ENCODE measurements at places on chromosomes 1 and 21. TPM values are rescaled to one million over a fixed set of nuclear protein-coding genes. Genes with fewer than 3 reads are reported as not detected.

Gene CYP4Z1
- total RNA-seq = not detected

Gene ARHGAP29
- 1.5 TPM for total RNA-seq

Gene ANKRD45
- total RNA-seq = 3.2 TPM

Gene CRABP2
- total RNA-seq = 606 TPM

Gene INSRR
- total RNA-seq = not detected

DNA sequence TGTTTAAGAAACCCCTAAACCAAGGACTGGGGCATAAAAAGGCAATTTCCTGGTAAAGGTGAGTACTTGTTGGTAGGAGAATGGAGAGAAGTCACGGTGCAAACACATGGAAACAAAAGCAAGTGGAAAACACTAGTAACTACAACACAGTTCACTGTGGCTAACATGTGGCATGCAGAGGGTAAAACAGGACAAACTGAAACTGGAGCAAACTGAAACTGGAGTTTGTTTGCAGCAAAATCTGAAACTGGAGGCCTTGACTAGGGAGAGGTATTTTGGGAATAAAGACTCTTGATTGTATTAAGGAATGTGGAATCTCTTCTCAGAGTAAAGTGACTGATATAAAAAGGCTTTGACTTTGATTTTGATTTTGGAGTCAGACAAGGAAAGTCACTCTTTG is 376.3 kb upstream of the PRMT6 start:
- DNase-seq = no peak

DNA sequence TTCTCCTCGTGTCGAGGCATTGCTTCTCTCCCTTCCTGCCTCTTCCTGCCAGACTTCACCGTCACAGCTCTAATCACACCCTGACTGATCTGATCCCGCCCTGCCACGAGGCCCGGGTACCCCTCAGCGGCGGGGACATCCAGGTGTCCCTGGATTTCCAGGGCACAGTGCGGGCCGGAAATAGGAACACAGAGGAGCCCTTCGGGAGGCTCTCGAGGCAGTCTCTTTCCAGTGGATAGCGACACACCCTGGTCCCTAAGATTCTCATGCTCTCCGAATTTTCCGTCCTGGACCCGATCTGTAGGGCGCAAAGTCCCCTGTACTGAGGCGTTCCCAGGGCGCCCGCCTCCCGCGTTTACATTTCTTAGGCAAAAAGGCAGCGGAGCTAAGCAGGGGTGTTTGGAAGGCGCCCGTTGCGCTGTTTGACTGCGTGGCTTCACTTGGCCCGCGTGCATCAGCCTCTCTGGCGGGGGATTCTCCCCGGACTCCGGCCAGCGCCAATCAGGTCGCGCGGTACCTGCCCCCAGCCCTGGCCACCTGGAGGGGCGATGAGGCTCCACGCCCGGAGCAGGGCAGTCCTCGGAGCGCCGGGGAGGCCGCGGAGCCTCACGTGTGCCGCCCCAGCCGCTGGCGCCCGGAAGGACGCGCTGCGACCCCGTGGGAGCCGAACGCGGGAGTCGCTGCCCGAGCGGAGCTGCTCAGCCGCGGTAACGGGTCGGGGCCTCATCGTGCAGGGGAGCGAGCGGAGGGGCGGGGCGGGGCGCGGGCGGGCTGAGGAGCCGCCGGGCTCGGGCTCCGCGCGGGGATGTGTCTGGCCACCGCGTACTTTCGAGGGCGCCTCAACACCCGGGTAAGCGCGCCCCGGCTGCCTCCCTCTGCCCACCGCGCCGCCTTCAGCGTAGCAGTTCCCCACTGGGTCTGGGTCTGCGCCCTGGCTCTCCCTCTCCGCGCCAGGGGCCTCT is at the start of gene FAM163A:
FAM163A (plus strand) TSS at position 575 of the 962 bp plus-strand sequence. CDS start 69,807 bp downstream, outside the sequence.
- peak; percentile 22 for DNase-seq

DNA sequence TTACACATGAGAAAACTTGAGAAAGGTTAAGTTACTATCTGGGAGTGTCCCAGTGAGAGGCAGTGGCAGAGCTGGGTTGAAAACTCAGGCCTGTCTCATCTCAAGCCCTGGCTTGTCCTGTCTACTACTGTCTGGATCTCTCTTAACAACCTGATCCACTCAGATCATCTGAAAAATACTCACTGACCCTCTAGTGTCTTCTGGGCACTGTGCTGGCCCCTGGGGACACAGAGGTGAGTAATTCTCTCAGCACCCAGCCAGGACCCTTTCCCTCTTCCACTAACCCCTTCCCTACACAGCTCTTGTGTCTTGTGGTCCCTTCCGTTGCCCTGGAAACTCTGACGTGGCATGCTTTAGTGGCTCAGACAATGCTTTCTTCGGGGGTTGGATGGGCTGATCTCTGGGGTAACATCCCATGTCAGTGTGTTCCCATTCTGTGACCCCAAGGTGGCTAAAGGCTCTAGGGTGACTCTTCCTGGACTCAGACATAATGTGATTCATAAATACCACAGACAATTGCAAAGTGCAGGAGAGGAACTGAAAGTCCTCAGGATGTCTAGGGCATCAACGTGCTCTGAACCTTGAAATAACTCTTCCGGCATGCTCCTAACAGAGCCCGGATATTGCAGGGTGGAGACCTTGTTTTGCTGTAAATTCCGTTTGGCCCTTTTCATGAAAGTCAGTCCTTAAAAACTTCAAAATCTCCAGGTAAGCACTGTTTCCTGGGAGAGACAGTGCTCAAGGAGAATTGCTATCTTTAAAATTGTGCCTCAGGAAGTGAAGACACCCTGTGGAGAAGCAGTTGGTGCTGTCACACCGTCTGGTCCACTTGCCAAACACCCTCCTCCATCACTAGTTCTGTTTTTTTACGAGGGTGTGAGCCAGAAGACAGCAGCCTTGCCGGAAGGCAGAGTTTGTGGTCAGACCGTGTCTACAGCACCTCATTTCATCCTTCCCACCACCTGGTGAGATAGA is 4.0 kb downstream of the SHISAL2A start:
- DNase-seq = no peak

DNA sequence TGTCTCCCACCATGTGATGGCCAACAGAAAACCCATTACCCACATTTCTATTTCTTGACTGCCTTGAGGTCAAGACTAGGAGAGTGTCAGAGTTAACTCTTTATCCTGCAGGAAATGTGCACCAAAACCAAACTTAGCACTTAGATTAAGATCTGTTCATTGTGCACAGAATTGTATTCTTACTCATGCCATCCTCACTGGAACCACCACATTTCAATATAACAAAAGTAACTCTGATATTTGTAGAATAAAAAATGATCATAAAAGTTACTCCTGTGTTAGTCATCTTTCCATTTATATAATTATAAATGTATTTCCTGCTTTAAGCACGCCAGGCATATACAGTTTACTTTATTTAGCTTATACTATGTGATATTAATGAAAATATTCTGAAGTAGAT is 193.0 kb upstream of the DPYD start:
- no peak for DNase-seq

DNA sequence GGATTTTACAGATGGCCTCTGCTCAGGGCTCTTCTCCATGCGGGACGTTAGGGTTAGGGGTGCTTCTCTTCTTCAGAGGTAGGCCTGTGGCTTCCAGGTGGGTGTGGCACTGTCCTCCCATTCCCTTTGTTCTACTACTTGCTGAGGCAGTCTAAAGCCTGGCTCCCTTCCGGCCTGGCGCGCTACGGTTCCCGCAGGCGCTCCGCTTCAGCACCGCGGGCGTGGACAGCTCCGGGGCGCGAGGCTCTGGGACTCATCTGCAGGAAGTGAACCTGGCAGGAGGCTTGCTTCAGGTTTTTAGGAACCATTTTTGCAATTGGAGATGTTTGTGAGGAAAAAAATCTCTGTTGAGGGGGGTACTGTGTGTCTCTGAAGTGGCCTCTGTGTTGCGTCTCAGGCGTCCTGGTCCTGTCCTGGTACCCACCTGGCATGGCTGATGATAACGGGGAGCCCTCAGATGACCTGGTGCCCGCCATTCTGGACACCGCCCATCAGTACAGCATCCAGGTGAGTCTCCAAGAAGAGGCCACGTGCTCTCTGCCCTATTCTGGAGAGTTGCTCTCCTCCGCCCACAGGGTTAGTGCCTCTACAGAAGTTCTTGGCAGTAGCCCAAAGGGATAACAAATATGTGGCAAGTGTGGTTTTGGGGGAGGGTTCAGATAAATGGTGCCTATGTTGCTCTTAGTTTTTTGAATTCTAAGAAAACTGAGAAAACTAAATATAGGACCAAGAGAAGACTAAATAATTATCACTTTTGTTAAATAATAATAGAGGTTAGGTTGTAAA is 1.9 kb downstream of the MANEAL start:
- peak; percentile 68 for DNase-seq

DNA sequence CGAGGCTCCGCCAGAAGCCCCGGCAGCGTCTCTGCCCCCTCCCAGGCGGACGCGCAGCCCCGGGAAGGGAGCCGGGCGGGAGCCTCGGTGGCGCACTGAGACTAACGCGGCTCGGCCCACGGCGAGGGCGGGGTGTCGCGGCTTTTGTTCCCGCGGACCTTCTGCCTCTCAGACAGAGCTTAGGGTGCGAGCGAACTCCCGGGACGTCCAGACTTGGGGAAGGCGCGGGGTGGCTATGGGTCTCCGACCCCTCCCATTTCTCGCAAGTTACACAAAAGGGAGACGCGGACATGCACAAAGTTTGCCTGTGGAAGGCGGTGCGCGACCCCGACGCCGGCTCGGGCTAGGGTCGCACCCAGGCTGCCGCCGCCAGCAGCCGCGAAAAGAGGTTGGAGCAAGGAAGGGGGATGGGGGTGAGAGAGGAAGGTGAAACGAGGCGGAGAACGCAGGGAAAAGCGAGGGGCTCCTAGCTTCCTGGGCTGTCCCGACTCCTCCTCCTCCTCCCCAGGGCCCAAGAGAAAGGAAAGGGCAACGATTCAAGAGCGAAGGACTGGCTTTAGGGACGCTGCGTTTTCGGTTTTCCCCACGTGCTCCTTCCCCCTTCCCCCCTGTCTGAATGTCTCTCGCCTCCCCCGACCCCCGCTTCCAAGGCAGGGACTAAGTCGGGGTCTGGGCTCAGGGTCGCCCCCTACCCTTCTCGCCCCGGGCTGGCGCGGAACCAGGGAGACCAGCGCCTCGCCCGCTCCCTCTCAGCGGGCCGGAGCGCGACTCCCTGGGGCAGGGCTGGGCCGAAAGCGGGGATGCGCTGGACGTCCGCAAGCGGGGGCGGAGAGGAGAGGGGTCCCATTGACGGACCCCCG is 729 bp downstream of the APP start:
- DNase-seq = peak; percentile 46

DNA sequence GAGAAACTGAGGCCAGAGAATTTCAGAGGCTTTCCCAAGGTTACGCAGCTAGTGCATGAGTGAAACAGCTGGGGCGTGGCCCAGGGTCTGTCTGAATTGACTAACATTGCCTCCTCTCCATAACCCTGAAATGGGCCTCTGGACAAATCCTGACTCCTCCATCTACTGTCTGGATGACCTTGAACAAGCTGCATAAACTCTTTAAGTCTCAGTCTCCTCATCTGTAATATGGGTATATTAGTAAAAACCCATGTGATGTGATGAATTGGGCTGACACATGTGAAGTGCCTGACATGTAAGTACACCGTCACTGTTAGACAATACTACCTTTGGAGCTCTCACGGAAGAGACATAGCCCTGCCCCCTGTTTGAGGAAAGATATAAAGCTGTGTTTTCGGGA is 12.3 kb upstream of the FGR start:
- DNase-seq = no peak

DNA sequence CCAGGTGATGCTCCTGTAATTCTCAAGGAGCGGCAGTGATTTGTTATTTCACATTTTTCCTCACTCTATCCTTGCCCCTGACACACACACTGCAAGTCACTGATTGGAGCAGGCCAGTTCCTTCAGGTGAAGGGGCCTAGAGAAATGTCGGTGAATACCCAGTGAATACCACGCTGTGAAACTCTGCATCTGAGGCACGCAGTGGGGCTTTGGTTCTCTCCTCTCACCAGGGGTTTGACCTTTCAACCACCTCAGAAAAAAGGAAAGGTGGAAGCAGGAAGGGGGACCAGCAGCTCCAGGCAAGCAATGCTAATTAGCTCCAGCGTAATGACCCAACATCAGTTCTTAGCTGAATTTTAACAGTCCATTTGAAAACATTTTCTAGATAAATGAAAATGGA is 532 bp upstream of the FAM177B start:
- no peak for DNase-seq

DNA sequence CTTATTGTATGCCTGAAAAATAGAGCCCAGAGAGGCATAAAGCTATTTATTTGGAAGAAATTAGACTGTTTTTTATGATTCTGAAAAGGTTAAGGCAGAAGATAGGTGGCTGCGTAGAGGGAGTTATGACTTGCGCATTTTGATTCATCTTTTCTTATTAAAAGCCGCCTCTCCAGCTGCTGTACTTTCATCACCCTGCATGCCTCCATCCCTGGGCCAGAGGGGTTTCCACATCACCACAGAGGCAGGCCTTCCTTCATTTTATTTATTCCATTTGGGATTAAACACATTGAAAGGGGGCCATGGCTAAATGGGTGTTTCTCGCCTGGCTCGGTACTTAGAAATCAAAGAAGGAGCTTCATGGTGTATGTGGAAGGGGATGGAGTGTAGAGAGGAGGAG is 14.6 kb upstream of the RGS8 start:
- DNase-seq = no peak

- no peak for DNase-seq
These were observed 26.4 kb upstream of the VPS13D start for GRCh38 chr1:12203216-12204007.

DNA sequence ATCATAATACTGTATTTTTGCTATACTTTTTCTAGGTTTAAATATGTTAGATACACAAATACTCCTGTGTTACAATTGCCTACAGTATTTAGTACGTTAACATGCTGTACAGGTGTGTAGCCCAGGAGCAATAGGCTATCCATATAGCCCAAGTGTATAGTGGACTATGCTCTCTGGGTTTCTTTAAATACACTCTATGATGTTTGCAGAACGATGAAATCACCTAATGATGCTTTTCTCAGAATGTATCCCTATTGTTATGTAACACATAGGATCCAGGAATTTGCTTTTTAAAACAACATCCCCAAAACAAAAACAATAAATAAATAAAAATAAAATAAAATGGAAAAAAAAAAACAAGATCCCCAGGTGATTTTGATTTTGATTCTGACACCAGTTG is 18.1 kb upstream of the RBM15 start:
- no peak for DNase-seq

DNA sequence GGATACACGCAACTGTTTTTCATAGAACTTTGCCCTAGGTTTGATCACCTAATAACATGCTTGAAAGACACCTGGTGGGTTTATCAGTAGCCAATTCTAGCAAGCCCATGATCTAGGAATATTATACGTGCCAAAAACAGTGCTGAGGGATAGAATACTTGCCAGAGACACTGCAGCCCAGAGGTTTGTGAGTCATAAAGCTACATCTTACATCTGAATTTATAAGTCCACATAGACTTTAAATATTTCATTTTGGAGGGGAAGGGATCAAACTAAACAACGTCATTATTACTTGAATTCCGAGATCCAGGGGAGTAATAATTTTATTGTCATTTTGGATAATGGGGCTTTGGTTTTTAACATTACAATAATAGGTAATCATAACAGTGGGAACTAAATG is 31.7 kb downstream of the RGL1 start:
- no peak for DNase-seq

DNA sequence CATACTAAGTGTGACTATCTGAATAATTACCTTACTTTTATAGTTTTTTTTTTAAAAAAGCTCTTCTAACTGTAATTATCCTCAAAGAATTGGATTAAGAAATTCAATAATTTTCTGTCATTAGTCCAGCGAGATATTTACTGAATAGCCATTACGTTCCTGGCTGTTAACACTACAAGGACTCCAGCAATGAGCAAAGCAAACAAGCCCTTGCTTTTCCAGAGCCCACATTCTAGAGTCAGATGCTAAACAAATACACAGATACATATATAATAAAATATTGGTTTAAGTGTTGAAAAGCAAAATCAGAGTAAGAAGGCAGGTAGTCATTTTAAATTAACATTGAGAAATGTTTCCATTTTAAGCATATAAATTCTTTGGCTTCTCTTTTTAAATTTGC is 118.4 kb downstream of the ATF6 start:
- DNase-seq = no peak

GRCh38 chr1:221227872-221228337 is 348.7 kb downstream of the HLX start:
- DNase-seq = no peak

Measured in neural crest cell (in vitro differentiated cells).